ENCODE measurements at places on chromosomes 16 and 17.

GRCh38 chr16:89712274-89712781 lies 8.4 kb downstream of the VPS9D1 start:
- DNase-seq, result no peak

GRCh38 chr17:81536299-81537290 lies 8.4 kb downstream of the FSCN2 start:
- no peak for DNase-seq

- no peak for DNase-seq
Measured at GRCh38 chr17:77572065-77572601, 386.4 kb upstream of the TNRC6C start.

DNA sequence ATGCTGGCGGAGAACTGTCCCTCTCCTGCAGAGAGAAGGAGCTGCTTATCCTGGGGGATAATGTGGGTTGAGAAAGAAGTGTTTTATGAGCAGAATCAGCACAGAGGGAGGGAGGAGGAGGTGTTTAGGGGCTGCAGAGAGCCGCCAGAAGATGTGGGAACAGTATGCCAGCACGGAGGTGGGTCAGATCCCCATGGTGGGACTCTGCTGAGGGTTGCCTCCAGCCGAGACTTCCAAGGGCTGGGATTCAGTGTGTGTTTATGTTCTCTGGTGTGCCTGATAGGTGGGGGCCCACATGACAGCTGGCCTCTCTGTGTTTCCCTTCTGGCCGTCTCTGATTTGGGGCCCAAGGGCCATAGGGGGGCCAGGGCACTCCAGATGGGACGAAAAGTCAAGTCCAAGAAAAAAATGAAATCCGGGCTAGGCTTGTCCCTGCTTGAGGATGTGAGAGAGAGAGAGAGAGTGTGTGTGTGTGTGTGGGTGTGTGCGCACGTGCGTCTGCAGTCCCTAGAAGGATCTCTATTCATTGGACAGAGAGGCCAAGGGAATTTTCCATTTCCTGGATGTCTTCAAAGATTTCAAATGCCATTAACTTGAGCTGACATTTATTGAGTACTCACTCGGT lies 21.6 kb downstream of the PRKCB start:
- DNase-seq, result no peak

DNA sequence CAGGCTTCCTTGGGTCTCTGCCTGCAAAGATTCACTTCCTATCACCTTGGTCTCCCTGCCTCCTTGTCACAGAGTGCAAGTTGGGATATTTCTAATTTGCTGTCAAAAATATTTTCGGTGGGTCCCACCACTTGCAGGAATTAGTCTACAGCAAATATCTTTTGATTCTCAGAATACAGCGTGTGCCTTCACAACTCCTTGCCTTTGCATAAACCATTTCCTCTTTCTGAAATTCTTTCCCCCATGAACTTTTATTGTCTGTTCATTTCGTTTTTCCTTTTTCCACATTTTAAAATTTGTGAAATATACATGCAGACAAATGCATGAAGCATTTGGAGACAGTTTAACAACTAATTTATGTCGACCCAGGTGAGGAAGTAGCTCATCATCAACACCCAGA lies 60.0 kb downstream of the HS3ST3B1 start:
- no peak for DNase-seq

DNA sequence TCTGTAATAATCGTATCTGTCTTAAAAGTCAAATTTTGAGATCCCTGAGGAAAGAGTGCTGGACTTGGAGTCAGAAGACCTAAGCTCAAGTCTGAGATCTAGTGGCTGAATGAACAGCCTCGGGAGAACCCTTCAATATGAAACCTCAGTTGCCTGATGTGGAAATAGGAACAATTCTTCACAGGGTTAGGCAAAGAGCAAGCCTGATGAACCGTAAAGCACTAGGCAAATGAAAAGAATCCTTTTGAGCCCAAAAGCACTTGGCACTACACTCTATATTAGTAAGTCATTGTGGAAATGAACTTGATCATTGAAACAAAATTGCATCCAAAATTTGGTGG lies 20.2 kb downstream of the TXNDC11 start:
- no peak for DNase-seq

- no peak for DNase-seq
Measured at GRCh38 chr16:79758615-79759346, 158.2 kb upstream of the MAF start.

GRCh38 chr17:5499476-5500231 lies 13.3 kb downstream of the MIS12 start:
- no peak for DNase-seq

DNA sequence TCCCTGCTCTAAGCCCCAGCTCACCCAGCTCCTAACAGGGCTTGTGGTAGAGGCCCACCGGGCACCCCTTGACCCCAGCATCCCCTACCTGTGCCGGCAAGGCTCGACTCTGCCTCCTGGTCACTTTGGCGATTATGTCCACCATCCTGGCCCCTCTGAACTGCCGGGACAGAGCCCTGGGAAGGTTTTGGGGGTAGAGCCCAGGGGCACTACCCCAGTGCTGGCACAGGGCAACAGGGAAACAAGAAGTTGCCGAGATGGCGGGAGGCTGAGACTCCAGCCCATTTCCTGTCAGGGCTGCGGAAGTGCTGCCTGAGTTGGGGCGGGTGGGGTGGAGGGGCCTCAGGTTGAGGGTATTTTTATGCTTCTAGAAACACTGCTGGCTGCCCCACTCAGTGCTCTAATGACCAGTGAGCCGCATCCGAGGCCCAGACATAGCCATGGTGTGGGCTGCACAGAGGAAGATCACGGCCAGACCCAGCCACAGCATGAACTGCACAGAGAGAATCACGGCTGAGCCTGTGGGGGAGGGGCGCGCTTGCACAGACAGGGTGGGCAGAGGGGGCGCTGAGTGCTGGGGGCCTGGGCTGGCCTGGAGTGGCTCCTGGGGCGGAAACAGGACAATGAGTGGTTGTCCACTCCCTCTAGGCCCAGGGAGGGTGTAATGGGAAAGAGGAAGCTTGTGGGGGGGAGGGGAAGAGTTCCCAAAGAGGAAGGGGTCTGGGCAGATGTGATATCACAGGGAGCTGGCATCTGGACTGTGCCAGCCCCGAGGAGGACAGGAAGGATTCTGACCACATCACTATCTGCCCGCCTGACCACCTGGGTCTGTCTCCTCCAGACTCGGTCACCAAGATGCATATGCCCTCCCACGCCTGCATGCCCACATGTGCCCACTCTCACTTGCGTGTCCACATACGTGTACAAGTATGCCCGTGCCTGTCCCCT lies 22.3 kb downstream of the ARHGAP27 start:
- peak; percentile 43 for DNase-seq

GRCh38 chr16:14494396-14494966 lies 135.6 kb downstream of the PARN start:
- no peak for DNase-seq

GRCh38 chr17:7915611-7916384 lies at the start of gene RNF227:
Gene RNF227 (minus strand): TSS chr17:7916289. CDS start chr17:7916195, 94 bp downstream.
- peak; percentile 72 for DNase-seq

DNA sequence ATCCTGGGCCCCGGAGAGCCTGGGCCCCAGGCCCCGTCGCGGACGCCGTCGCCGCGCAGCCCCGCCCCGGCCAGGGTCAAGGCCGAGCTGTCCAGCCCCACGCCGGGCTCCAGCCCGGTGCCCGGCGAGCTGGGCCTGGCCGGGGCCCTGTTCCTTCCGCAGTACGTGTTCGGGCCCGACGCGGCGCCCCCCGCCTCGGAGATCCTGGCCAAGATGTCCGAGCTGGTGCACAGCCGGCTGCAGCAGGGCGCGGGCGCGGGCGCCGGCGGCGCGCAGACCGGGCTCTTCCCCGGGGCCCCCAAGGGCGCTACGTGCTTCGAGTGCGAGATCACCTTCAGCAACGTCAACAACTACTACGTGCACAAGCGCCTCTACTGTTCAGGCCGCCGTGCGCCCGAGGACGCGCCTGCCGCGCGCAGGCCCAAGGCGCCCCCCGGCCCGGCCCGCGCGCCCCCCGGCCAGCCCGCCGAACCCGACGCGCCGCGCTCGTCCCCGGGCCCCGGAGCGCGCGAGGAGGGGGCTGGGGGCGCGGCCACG lies 36.8 kb upstream of the ZC3H18 start:
- DNase-seq, result no peak

DNA sequence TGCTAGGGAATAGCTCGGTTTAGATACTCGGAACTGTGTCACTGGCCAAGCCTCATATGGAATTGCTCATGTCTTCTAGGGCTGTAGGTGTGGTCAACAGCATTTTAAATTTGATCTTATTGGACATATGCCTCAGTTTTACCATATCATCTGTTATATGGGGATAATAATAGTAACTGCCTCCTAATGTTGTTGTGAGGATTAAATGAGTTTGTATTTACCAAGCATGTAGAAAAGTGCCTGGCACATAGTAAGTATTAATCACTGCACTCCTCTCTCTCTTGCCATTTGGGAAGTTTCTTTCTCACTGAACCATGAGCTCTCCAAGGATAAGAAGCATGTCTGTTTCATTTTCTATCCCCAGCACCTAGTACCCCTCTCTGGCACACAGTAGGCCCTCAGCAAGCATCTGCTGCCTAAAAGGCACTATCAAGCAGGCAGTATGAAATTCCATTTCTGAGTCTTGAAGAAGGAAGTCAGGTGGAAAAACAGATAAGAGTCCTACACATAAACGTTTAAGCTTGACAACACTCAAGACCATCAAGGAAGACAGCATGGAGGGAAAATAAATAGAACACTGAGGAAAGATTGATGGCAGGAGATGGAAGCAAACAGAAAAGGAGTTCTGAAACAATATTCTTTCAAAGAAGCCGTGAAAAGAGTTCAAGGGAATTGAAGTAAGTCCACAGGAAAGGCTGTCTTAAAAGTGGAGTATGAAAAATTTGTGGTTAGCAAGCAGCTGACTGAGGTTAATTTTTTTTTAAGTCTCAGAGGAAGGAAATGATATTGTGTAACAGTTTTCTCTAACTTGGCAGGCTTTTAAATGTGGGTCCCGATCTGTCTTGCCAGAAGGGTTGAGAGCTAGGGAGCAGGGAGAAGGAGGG lies 2.2 kb upstream of the ATP6V0A1 start:
- DNase-seq, result no peak

- DNase-seq, result no peak
Measured at GRCh38 chr16:7526736-7527135, 194.1 kb downstream of the RBFOX1 start.

- no peak for DNase-seq
Measured at GRCh38 chr16:66369055-66369592, 2.6 kb downstream of the CDH5 start.

GRCh38 chr17:17072546-17072945 lies 30.3 kb downstream of the MPRIP start:
- DNase-seq, result no peak

DNA sequence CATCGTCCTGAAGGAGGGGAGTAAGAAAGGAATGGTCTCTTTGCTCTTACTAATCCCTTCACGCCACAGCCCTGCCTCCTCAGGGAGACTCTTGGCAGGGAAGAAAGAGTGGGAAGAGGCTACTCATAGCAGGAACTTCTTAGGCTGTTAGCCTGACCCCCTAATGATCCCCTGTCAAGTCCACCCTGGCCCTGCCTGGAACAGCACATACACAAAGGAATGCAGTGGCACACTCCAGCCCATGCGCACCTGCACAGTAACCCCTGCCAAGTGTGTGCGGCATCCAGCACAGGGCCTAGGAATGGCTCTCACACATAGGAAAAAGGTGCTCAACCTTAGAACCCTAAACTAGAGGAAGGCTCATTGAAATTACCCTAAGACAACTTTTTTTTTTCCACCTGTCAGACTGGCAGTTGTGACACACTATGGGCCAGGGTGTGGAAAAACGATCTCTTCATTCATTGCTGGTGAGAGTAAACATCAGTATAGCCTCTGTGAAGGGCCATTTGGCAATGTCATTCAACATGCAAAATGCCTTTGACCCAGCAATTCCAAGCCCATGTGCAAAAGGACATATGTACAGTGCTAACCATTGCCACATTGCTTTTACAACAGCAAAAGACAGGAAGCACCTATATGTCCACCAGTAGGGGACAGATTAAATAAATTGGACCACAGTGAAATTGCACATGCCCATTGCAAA lies 50.1 kb downstream of the PIMREG start:
- DNase-seq, result no peak

DNA sequence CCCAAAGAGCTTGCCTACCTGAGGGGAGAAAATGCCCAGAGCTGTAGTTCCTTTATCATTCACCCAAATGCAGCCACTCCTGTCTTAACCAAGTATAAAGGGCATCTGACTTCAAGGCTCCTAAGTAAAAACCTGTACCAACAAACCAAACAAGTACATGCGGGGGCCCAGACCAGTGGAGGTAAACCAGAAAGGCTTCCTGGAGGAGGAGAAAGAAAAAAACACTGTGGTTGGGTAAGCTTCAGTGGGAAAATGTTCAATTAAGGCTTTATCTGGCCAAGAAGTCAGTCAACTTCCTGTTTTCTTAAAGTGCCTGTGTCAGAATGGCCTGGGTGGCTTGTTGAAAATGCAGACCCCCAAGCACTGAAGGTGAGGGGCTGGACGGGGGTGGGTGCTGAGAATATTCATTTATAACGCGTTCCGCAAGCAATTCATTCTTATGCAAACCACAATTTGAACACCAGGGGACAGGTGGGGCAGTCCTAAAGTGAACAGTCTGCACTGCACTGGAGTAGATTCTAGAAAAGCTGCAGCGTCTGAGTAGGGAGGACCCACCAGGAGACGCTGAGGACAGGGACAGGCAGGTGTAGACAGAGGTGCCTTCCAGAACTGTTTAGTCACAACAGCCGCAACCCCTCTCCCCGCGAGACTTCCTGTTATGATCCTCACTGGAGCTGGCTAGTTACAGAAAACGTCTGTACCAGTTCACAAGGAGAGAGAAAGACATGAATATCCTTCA lies 467.1 kb downstream of the SOX9 start:
- DNase-seq, result no peak

All from activated CD4-positive, alpha-beta T cell treated with anti-CD3 and anti-CD28 coated beads, Interleukin-2, amount 50 U/mL, for 4 hours (primary cell).